ENCODE measurements at places on chromosomes 1 and 21.

DNA sequence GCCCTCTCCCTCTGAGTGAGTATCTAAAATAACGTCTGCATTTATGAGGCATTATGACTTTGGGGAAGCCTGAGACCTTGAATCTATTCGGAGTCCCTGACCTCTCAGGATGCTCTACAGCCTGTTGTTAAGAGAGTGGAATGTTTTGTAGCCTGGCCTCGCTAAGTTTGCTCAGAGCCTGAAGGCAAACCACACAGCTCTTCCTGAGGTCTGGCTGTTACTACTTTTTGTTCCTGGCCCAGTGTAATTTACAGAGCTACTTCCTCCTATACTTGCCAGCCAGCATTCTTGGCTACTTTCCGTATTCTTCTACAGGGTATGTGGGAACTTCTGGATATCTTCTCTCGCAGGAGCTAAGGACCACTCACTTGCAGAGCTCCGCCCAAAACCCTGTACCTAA lies 3.6 kb upstream of the ZMYM4 start:
- peak; percentile 41 for DNase-seq

DNA sequence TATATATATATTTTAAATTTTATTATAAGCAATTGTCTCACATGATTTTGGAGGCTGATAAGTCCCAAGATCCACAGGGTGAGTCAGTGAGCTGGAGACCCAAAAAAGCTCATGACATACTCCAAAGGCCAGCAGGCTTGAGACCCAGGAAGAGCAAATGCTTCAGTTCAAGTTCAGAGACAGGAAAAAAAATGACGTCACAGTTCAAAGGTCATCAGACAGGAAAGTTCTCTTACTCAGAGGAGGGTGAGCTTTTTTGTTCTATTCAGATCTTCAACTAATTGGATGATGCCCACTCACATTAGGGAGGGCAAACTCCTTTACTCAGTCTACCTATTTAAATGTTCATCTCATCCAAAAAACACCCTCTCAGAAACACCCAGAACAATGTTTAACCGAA lies 18.2 kb downstream of the RXRG start:
- DNase-seq = no peak

GRCh38 chr1:32350785-32351398 lies 11.4 kb downstream of the FAM229A start:
- DNase-seq = peak; percentile 84

DNA sequence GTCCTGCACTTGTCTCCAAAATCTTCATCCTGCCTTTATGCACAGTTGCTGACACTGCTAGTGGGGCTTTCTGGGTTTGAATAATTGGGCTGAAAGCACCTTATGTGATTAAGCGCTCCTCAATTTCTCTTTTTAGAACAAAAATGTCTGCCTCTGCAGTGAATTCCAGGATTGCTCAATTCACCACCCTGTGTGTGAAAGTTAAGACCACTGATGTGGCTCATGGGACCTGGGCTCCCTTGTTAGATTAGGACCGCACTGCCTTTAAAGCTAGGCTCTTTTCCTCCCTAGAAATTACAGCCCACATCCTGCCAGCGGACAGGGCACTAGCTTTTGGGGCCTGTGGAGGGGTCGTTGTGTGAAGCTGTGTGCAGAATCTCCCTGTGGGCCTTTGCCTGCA lies 18.8 kb downstream of the KIAA1614 start:
- no peak for DNase-seq

GRCh38 chr1:64962441-64962840 lies 3.9 kb downstream of the JAK1 start:
- no peak for DNase-seq

- DNase-seq = peak; percentile 47
These were observed 135.0 kb downstream of the PTPN14 start for GRCh38 chr1:214416417-214416816.

DNA sequence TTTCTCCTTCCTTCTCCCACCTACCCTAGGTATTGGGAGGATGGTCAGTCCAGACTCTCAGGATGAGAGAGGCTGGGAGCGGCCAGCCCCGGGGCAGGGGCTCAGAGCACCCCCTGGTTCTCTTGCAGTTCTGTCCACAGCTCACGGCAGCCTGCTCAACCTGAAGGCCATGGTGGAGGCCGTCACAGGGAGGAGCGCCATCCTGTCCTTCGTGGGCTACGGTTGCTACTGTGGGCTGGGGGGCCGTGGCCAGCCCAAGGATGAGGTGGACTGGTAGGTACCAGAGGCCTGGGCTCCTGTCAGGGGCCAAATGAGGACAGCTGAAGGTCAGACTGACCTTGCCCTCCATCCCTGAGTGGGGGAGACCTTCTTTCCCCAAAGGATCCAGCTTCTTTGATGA lies 4.2 kb downstream of the PLA2G2F start:
- no peak for DNase-seq

DNA sequence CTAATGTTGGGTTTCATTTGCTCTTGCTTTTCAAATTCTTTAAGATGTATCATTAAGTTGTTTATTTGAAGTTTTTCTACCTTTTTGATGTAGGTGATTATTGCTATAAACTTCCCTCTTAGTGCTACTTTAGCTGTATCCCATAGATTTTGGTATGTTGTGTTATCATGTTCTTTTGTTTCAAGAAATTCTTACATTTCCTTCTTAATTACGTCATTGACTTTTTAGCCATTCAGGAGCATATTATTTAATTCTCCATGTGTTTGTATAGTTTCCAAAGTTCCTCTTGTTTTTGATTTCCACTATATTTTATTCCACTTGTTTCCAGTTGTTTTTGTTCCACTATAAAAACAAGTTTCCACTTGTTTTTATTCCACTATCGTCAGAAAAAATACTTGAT lies 15.0 kb downstream of the GPR88 start:
- DNase-seq = no peak

Measured in AG08395 (cell line).